ENCODE measurements at places on chromosomes 2 and 18.

DNA sequence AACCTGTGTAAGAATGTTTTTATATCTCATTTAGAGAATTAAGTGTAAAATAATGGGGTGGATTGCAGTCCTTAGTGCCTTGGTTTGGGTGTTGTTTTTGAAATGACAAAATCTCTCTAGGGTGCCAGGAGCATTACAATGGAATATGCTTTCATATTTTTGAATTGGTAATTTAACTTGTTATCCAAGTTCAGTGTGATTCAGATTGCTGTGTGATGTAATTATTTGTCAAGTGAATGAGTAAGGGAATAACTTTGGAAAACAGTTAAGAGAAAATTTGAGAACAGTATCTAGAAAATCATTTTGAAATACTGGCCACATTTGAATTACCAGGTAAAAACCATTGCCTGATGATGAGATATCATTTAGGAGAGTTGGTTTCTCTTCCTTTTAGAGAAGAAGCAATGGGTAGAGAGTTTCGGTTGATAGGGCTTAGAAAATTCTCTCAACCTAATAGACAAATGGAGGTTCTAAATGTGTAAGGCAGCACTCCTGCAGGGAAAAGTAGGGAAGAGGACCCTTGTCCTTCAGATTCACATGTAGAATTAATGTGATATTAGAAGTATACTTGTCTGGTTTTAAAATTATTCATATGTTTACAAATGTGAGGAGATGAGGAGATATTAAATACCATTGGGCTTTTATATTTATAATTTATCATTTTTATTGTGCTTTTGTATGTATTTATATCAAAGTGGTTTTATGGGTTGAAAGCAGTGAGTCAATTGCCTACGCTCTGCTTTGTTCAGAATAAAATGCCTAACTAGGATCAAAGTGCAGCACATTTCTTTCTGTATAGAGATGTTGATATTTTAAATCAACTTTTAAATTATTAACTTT, 124.8 kb downstream of the PHLPP1 start:
- no peak for DNase-seq

- no peak for DNase-seq
Observed at GRCh38 chr2:471560-471959, 183.7 kb upstream of the ALKAL2 start.

DNA sequence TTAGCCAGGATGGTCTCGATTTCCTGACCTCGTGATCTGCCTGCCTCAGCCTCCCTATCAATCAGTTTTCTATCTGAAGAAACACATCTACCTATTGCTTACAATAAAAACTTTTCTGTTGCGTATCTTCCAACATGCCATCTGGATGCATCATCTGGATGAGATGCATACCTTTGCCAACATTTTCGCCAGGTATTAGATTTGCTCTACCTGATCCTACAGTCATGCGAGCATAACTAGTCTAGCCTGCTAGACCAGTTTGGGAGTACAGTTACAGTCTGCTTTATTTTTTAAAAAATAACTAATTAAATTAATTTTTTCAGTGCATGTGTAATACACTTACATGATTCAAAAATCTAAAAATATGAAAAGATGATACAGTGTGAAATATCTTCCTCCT, 334.0 kb upstream of the MEX3C start:
- DNase-seq, result no peak

DNA sequence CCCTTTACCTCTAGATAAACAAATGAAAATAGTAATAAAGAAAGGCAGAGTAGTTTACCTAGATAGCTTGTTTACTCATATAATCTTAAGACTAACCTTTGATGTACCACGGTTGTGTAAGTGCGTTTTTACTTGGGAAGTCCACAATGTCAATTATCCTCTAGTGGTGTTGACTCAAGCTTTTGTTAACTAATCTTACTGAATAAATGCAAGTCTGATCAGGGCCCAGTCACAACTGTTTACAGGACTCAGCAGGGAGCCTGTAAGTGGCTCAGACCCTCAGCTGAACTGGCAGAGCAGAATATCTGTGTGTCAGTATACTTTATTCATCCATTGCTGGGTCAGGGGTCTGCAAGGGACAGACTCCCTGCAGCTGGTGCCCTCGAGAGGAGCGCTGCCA, 98.1 kb upstream of the ACAA2 start:
- DNase-seq, result peak; percentile 77

DNA sequence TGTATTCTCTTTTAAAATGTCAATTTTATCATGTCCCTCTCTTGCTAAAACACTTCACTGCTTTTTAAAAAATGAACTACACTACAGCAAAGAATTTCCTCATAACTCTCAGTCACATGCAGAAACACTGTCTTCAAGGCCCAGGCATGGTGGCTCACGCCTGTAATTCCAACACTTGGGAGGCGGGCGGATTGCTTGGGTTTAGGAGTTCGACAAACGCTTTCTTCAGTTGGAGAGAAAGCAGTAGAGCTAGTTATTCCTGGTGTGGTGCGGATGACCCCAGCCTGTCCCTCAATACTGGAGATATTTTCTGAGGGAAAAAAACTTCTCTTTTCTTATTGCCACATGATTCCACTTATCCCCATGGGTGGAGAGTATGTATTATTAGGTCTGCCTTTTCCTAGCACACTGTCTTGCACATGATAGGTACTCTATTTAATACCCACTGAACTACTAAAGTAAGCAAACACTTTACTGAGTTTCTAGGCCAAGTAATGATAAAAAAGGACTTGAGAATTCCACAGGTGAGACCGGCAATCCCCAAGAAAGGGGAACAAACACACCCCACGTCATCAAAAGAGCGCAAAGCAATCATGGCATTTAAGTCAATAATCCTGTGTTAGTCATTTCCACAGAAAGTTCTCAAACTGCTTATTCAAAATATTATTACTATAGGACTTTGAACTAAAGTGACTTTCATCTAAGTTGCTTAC, 77.1 kb downstream of the SPIRE1 start:
- DNase-seq, result no peak

- DNase-seq, result no peak
Observed at GRCh38 chr2:236195726-236196125, 27.5 kb upstream of the GBX2 start.
